ENCODE measurements at places on chromosomes 7 and 10.

DNA sequence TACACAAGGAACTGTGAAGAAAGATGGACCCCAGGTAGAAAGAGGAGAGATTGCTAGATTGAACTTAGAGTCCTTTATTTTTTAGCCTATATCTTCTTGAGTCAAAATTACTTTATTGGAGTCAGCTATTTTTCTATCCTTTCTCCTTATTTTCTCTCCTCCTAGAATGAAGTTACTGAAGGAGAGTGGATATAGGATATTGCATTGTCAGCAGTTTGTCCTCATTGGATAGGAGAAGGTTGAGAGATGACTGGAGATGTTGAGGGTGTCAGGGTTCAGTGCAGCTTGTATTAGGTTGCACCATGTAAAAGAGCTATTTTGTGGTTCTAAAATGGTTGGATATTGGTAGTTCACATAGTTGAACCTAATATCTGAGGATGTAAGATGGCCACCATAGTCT, 5.5 kb downstream of the LRMDA start:
- DNase-seq = no peak

GRCh38 chr7:46932676-46933424, 649.1 kb downstream of the TNS3 start:
- no peak for DNase-seq

- DNase-seq = no peak
Observed at GRCh38 chr7:36226151-36226550, 73.1 kb downstream of the EEPD1 start.

- DNase-seq = no peak
Observed at GRCh38 chr7:47317487-47317886, 264.4 kb downstream of the TNS3 start.

DNA sequence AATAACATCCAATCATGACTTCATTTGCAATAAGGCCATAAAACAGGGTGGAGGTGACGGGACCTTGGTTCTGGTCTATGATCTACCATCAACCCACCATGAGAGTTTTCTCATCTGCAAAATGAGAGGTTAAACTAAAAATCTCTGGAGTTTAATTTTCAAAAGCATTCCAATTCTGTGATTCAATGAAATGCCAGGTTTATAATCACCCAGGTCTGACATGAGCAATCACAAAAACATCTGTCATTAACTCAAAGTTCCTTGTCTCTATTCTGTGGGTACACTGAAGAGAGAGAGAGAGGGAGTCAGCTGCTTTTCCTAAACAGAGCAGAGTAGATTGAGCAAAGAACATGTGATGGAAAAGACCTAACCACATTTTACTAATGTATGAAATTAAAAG, 75.4 kb downstream of the NUDCD3 start:
- no peak for DNase-seq
